ENCODE measurements at places on chromosomes 3 and 15.

GRCh38 chr15:64127521-64128270 lies 23.8 kb upstream of the SNX22 start:
- no peak for DNase-seq

DNA sequence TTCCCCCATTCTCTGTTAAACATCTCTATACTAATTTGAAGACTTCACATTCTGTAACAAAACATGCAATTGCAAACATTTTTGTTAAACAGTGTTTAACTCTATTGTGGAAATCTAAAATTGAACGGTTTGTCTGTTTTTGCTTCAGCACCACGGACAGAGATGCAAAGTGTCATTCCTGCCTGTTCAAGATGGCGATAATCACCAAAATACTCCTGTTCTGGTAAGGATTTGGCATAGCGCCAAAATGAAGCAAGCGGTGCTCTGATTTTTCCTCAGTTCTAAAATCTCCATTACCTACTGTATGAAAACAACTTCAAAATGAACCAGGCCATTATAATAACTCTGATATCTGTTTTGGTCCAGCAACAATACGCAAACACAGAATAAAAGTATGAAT lies 129.7 kb upstream of the TUSC7 start:
- no peak for DNase-seq

DNA sequence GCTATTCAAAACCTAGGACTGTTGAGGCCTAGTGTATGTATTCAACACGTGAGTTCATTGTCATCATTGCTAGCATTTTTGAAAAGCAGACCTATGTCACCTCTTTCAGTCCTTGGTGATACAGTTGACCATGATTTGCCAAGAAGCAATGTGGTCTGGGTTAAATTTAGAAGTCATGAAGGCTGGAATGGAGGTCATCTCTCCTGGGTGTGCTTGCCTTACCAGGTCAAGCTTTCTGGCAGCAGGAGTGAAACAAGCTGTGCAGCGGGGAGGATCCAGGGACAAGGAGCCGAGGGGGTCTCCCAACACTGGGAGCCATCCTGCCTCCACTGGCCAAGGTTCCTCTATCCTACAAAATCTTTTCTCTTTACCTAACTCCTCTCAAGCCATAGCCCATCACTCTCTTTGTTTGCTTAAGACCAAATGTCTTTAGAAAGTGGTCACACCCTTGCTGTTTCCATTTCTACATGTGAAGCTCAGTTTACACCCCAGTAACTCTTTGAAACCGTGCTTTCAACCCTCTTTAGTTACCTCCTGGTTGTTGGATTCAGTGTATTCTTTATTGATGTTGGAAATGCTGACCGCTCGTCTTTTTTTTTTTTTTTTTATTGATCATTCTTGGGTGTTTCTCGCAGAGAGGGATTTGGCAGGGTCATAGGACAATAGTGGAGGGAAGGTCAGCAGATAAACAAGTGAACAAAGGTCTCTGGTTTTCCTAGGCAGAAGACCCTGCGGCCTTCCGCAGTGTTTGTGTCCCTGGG lies 40.0 kb downstream of the SLC28A2 start:
- no peak for DNase-seq

DNA sequence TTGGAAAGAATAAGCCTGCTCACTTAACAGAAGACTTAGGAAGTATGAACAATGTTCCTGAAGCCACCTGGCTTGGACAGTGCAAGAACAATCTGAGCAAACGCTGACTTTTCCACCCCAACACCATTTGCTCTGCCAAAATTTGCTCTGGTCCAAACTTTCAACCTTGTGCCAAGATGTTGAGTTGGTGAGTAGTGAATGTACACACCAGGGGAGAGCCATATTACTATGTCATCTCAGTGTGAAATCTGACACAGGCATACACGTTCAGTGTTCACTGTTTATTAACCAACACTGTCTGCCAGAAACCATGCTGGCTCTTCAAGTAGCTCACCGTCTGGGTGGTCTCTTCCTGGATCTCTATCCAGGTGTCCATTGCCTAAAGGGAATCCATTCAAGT lies 152.9 kb upstream of the LPP start:
- no peak for DNase-seq

GRCh38 chr3:35486295-35486694 lies 153.0 kb upstream of the ARPP21 start:
- no peak for DNase-seq

DNA sequence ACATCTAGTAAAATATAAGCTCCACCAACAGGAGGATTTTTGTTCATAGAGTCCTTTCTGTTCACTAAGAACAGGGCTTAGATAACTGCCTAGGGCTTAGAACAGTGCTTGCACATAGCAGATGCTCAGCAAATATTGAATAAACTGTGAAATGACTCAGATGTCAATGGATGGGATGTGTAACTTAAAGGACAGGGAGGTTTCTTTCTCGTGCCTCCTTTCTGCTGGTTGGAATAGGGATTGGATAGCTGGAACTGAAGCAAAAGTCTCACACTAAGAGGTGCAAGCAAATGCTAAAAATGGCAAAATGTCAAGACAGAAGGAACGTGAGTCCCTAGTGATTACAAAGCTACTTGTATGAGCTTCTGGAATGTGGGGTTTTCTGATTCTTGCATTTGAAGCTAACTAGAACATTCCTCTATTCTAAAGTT lies 392.8 kb upstream of the WNT5A start:
- no peak for DNase-seq

- no peak for DNase-seq
Measured at GRCh38 chr3:74067296-74067695, 442.6 kb upstream of the PDZRN3 start.

GRCh38 chr3:23435318-23435717 lies 232.2 kb downstream of the UBE2E2 start:
- DNase-seq, result no peak

- no peak for DNase-seq
Measured at GRCh38 chr15:85030301-85030929, 48.8 kb downstream of the PDE8A start.

GRCh38 chr15:81098861-81099651 lies 35.0 kb upstream of the CFAP161 start:
- DNase-seq, result no peak

DNA sequence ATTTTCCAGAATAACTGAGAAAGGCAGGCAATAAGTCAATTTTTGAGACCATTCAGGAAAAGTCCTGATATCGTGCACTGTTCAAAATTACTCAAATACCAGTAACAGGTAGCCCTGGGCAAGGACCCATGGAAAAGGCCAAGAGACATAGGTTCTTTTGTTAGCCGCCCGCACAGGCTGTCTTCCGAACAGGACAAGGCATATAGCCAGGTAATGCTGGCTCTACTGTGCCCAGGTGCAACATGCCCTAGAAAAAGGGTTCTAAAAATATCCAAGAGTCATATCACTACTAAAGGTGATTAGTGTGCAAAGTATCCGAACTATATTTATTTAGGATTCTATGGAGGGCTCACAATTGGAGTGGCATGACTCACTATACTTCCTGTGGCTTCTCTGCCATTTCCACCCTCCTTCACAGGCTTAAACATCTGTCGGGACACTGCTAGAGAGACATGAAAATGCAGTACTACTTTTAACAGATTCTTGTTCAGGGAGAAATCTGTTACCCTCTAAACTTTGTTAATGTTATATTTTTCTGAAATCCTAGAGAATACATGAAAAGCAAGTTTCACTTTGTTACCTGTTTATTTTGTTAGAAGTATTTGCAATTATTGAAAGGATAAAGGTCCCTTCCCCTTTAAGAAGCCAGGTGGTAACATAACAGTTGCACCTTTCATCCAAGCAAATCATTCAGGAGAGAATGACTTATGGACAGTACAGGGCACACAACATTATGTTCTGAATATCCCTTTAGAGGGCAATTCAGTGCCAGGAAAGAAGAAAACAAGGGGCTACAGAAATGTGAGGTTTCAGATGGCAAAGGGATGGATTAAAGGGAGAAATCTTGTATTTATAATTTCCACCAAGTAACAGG lies 293.3 kb upstream of the THBS1 start:
- DNase-seq, result no peak

DNA sequence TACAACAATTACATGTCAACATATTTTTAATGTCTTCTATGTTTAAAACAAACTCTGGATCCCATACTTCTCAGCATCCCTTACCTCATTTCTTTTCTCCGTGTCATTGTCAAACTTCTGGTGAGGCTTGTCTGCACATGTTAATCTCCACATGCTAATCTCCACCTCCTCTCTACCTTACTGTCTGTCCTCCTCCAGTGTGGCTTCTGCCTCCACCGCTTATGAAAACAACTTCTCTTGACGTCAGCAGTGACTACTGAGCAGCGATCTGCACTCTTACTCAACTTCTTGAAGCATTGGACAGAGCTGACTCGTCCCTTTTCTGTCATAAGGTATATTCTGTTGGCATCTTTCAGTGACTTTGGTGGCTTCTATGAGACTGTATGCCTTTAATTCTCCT lies 338.2 kb upstream of the THRB start:
- no peak for DNase-seq

DNA sequence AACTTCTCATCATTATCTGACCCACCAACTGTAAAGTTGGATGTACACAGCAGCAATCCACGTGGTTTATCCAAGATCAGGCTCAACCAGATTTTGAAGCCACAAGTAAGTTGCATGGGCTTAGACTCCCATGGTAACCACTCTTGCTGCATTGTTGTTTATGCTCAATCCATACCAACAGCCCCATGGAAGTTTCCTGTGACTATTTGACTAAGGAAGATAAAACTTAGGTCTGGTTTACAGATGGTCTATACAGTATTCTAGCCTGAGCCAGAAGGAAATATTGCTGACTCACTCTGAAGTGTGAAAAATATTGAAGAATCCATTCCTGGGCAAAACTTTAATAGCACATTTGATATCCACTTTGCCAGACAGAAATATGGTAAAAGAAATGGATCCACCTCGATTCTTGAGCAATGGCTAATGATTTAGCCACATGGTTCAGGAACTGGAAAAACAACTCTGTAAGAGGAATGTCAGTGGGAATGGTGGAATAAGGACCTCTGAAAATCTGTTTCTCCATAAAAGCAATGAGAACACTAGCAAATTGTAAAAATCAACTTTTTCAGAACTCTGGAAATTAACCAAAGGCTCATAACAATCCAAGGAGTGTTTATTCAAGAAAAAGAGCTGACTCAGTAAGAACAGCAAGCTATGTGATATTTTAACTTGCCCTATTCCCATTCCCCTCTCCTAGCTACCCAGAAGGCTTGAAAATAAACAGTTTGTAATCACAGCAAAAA lies 162.9 kb upstream of the STT3B start:
- no peak for DNase-seq

DNA sequence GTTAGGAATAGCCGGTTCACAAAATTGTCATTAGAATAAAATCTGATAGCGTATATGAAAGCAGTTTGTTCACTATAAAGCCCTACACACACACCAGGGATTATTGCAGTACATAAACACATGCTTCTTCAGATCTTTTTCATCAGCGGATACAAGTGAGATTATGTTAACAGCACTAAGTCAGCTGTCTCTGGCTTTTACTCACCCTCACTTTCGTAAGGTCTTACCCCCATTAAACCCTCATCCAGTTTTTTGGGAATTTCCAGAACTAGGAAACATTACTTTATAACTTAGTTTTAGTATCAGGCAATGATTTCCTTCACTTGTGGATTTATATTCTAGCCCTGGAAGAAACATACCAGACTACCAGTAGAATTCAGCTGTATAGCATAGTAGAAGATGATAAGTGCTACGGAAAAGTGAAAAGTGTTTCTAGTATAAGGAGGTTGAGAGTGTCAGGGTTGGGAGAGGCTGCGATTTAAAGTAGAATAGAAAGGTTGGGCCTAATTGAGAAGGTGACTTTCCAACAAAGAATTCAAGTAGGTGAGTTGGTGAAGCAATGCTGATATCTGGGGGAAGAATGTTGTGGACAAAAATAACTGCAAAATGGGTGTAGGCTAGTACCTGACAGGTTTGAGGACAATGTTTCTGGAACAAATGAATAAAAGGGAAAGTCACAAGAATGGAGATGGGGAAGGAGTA lies 22.7 kb downstream of the TMEM207 start:
- no peak for DNase-seq

- no peak for DNase-seq
Measured at GRCh38 chr15:46296797-46297196, 662.0 kb downstream of the SQOR start.

DNA sequence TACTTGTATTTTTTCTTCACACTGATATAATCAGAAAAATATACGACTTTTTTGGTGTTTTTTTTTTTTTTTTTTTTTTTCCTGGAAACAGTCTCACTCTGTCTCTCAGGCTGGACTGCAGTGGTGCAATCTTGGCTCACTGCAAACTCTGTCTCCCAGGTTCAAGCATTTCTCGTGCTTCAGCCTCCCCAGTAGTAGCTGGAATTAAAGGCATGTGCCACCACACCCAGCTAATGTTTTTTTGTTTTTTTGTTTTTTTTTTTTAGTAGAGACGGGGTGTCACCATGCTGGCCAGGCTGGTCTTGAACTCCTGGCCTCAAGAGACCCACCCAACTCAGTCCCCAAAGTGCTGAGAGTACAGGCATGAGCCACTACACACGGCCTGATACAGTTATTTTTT lies 20.8 kb upstream of the DNAAF4 start:
- no peak for DNase-seq

- DNase-seq, result no peak
Measured at GRCh38 chr3:196835086-196835485, 32.6 kb upstream of the SENP5 start.

DNA sequence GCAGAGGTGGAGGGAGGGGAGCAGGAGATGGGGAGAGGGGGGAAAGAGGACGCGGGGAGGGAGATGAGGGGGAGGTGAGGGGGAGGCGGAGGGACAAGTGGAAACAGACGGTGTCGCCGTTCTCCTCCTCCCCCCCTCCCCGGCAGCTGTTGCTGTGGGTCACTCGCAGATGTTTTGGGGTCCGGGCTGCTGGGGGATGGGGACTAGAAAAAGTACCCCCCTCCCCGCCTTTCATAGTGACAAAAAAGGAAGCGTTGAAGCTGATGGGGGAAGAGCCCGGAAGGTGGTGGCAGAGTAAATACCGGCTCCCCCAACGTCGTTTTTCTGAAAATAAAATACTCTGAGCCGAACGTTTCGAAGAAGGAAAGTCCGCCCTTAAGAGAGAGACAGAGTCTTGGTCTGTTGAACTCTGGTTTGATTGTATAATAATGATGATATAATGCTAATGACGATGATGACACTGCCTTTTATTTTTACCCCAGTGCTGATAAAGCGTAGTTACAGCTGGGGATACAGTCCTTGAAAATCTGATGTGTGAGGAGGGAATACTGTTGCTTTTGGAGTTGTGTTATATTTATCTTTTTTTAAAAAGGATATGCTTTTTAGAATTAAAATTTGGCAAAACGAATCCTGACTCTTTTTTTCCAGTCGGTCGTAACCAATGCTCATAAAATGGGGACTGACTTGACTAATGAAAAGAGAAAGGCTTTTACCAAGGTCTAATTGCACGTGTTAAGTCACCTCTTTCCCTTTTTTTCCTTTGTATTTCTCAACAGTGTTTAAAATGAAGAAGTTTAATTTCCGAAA lies 993 bp downstream of the STXBP5L start:
- no peak for DNase-seq

- DNase-seq, result no peak
Measured at GRCh38 chr3:60025096-60026050, 975.5 kb upstream of the CFAP20DC start.

- no peak for DNase-seq
Measured at GRCh38 chr3:130894986-130895280, 1.0 kb downstream of the ATP2C1 start.

GRCh38 chr3:140164922-140165590 lies 230.1 kb downstream of the CLSTN2 start:
- DNase-seq, result no peak

- no peak for DNase-seq
Measured at GRCh38 chr15:59696332-59696731, 7.2 kb upstream of the BNIP2 start.

All from dorsolateral prefrontal cortex (tissue), 122 donors.